ENCODE measurements at places on chromosomes 7 and 10. TPM values are rescaled to one million over a fixed set of nuclear protein-coding genes. Genes with fewer than 3 reads are reported as not detected.

- H3K4me3 ChIP-seq, result no peak overlapping the region
- H3K36me3 ChIP-seq, result no peaks in the 10 kb centered on the region
- H3K27ac ChIP-seq, result no peak overlapping the region
- H3K4me1 ChIP-seq, result no peaks in the 10 kb centered on the region
- DNase-seq, result no peak
Measured at GRCh38 chr10:112497347-112497950, 50.4 kb downstream of the VTI1A start.

The PPP1R9A gene
- 1.5 TPM for total RNA-seq

- DNase-seq, result no peak
- H3K27ac ChIP-seq, result no peak overlapping the region
- peaks cover 55% of the 10 kb centered on the region for H3K4me1 ChIP-seq
- no peaks in the 10 kb centered on the region for H3K27me3 ChIP-seq
Measured at GRCh38 chr10:103566536-103566935, 73.0 kb downstream of the NEURL1 start.

- no peaks in the 10 kb centered on the region for H3K27me3 ChIP-seq
- no peak for DNase-seq
- peaks cover 18% of the 10 kb centered on the region for H3K4me1 ChIP-seq
- no peak overlapping the region for H3K27ac ChIP-seq
- H3K36me3 ChIP-seq, result no peaks in the 10 kb centered on the region
- no peak overlapping the region for H3K4me3 ChIP-seq
Measured at GRCh38 chr10:63409465-63410027, 56.2 kb downstream of the JMJD1C start.

GRCh38 chr7:112159351-112159750 is 46.8 kb downstream of the DOCK4 start:
- no peaks in the 10 kb centered on the region for H3K27me3 ChIP-seq
- H3K36me3 ChIP-seq, result no peaks in the 10 kb centered on the region
- DNase-seq, result no peak
- no peak overlapping the region for H3K4me3 ChIP-seq
- no peak overlapping the region for H3K27ac ChIP-seq

The CHCHD1 gene
- total RNA-seq, result 19.6 TPM

GRCh38 chr10:43861966-43862751 is 213.5 kb upstream of the ZNF32 start:
- no peak overlapping the region for H3K27ac ChIP-seq
- H3K4me1 ChIP-seq, result peaks cover 30% of the 10 kb centered on the region
- no peak overlapping the region for H3K4me3 ChIP-seq

DNA sequence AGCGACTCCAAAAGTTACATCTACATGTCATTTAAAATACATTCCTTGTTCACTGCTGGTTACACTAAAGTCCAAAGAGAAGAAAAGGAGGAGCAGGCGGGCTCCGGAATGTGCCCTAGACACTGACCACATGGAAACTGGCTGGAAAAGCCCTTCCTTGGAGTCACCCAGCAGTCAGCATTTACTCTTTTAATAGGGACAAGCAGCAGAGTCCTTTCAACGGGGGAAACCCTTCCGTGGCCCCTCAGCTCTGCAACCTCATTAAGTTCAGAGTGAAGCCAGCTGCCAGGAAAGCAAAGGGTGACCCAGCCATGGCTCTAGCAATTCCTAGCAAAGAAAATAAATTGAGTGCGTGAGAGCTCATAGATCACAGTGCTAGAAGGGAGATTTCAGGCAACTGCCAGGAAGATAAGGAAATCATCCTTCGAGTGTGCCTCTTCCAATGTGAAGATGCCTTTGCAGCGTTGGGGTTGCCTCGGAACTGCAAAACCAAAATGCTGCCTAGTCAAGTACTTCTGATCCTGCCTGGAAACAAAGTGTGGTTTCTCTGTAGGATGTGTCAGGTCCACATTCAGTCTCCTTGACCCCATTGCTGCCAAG is 101.6 kb downstream of the SORBS1 start:
- no peak overlapping the region for H3K4me3 ChIP-seq
- DNase-seq, result no peak
- H3K4me1 ChIP-seq, result peaks cover 32% of the 10 kb centered on the region
- H3K27ac ChIP-seq, result peak overlapping the region; percentile 67
- H3K27me3 ChIP-seq, result no peaks in the 10 kb centered on the region

DNA sequence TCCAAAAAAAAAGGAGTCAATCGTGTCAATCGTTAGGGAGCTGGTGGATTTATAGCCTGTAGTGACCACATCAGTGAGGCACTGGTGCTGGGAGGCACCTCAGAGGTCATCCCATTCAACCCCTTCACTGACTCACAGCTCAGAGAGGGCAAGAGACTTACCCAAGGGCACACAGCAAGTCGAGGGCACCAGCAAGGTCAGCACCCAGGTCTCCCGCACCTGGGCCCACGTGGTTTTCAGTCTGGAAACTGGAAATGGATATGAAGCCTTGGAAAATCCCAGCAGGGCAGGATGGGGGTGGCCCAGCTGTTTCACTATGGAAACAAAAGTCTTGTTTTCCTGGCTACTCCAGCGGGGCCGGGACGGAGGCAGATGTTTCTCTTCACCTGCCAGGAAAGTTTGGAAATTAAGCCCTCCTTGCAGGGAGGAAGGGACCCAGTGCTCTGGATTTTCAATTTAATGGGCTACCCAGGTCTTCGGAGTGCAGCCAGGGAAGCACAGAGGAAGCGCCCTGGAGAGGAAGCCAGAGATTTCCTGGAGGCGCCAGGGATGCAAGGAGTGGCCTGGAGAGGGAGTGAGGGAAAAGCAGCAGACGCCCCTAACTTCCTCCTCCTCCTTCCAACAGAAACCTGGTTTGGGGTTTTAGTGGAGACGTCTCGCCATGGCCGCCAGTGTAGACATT is 157.2 kb upstream of the TNRC18 start:
- H3K36me3 ChIP-seq, result no peaks in the 10 kb centered on the region
- DNase-seq, result no peak
- H3K4me3 ChIP-seq, result no peak overlapping the region
- peaks cover 11% of the 10 kb centered on the region for H3K4me1 ChIP-seq

DNA sequence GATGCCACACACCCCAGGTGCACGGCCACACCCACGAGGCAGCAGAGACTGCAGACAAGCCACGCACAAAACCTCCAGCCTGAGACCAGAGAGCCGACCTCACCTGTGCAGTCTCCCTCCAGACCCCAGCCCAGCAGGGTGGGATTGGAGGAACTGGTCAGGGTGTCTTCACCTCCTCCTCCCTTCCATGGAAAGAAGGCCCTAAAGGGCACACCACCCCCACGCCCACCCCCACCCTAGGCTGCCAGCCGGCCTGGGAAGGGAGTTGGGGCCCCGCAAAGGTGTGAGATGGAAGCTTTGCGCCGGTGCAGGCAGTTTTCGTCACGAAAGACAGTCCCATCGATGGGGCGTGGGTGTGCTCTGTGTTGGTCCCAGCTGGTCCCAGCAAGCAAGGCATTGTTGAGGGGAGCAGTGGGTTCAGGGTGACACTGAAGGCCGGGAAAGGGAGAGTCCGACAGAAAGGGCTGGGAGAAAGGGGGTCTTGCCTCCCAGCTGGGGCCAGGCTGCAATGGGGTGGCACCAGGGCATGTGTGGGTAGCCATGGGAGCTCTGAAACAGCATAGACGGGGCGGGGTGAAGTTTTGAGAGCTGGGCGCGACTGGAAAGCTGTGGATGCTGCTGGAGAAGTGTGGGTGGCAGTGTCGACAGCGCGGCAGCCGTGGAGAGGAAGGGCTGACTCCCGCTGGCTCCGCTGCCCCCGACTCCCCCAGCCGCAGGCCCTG is 349.2 kb downstream of the GLRX3 start:
- H3K4me3 ChIP-seq, result no peak overlapping the region
- H3K27ac ChIP-seq, result no peak overlapping the region
- H3K27me3 ChIP-seq, result no peaks in the 10 kb centered on the region
- no peaks in the 10 kb centered on the region for H3K4me1 ChIP-seq
- no peak for DNase-seq
- no peaks in the 10 kb centered on the region for H3K36me3 ChIP-seq

- no peak overlapping the region for H3K27ac ChIP-seq
- H3K36me3 ChIP-seq, result no peaks in the 10 kb centered on the region
- DNase-seq, result no peak
- no peaks in the 10 kb centered on the region for H3K27me3 ChIP-seq
- H3K4me1 ChIP-seq, result peaks cover 17% of the 10 kb centered on the region
- H3K4me3 ChIP-seq, result no peak overlapping the region
Measured at GRCh38 chr10:121284936-121285335, 313.3 kb downstream of the FGFR2 start.

DNA sequence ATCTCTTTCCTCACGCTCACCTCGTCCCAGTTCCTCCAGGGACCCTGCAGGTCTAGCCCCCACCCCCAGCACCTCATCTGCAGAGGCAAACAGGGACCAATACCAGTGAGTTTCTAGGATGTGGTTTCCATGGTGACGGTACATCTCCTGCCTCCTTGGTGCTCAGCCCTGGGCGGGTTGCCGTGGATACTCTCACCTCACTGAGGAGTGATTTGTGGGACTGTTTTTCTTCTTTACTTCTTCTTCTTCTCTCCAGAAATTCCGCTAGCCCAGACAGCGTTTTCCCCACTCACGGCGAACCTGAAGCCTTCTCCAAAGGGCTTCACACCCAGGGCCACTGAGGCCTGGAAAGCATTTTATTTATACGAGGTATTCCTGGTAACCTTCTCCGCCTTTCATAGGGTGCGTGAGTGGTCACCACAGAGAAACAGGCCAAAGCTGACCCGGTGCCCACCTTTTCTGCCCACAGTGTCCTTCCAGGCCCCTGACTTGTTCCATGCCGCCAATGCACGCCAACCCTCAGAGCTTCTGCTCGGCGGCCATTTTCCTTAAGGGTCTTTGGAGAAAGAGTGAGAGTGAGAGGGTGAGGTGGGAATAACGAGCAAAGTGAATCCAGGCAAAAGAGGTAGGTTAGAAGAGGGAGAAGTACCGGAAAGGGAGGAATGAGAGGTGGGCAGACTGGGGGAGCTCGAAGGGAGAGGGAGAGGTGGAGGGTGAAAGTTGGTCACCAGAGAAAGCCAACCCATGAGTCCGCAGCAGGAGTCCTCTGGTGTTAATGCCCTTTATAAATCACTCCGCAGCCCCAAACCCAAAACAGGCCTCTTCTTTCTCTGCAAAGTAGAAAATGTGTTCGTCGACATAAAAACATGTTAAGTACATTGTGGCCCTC is 15.5 kb downstream of the FAM241B start:
- no peaks in the 10 kb centered on the region for H3K27me3 ChIP-seq
- H3K27ac ChIP-seq, result no peak overlapping the region
- H3K36me3 ChIP-seq, result no peaks in the 10 kb centered on the region
- no peak overlapping the region for H3K4me3 ChIP-seq
- no peak for DNase-seq
- no peaks in the 10 kb centered on the region for H3K4me1 ChIP-seq

DNA sequence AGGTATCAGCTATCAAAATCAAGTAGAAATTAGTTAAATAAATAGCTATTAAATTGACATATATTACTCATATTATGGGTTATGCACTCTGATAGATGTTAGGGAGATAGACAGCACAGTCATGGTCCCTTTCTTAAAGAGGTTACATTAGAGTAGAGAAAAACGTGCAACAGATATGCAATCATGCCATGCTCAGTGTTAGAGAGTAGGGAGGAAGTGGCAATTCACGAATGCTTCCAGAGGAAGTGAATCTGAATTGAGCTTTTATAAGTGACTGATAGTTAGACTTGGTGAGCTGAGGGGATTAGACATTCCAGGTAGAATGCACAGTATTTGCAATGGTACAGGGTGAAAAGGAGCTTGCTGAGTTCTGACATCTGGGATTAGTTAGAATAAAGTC is 349.8 kb downstream of the NXPH1 start:
- H3K27ac ChIP-seq, result no peak overlapping the region
- no peaks in the 10 kb centered on the region for H3K4me1 ChIP-seq
- no peaks in the 10 kb centered on the region for H3K27me3 ChIP-seq
- no peak overlapping the region for H3K4me3 ChIP-seq

The TMEM225B gene
- total RNA-seq, result 1.2 TPM

The KAZALD1 gene
- 4.2 TPM for total RNA-seq

The BUB3 gene
- 128 TPM for total RNA-seq

The TSPAN33 gene
- 2.7 TPM for total RNA-seq

DNA sequence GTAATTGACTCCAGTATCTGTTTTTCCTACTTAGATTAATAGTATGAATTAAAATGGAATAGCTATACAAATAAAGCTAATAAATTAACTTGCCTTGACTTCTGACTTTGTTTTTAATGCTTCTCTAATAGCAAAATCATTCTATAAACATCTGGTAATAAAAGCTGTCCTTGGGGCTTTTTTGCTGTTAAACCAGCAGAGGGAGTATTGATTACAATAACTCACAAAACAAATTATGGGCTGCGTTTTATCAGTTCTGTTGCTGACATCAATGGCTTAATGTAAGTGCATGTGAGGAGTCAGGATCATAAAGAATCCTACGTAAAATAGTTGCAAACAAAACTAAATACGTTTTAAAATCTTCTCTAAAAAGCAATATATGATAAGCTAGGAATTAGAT is 667.8 kb downstream of the PCDH15 start:
- H3K27ac ChIP-seq, result no peak overlapping the region
- no peak for DNase-seq
- H3K27me3 ChIP-seq, result no peaks in the 10 kb centered on the region
- no peak overlapping the region for H3K4me3 ChIP-seq

GRCh38 chr7:101402081-101402779 is 39.6 kb downstream of the COL26A1 start:
- peaks cover 6% of the 10 kb centered on the region for H3K4me1 ChIP-seq
- H3K27me3 ChIP-seq, result no peaks in the 10 kb centered on the region
- no peak overlapping the region for H3K27ac ChIP-seq
- no peak overlapping the region for H3K4me3 ChIP-seq
- no peak for DNase-seq

- no peak overlapping the region for H3K27ac ChIP-seq
- H3K36me3 ChIP-seq, result no peaks in the 10 kb centered on the region
- H3K27me3 ChIP-seq, result no peaks in the 10 kb centered on the region
- H3K4me3 ChIP-seq, result no peak overlapping the region
Measured at GRCh38 chr7:1934756-1935155, 264.7 kb downstream of the ELFN1 start.

The PANK1 gene
- total RNA-seq, result 10.3 TPM
